ENCODE measurements at places on chromosomes 1 and 21.

GRCh38 chr1:46394108-46394871, at the start of gene FAAH:
Gene FAAH, plus strand, starts transcription at chr1:46394317. Its CDS starts 32 bp downstream, at chr1:46394349.
- no peak for DNase-seq

GRCh38 chr1:92466683-92467352, 19.9 kb downstream of the GFI1 start:
- no peak for DNase-seq

DNA sequence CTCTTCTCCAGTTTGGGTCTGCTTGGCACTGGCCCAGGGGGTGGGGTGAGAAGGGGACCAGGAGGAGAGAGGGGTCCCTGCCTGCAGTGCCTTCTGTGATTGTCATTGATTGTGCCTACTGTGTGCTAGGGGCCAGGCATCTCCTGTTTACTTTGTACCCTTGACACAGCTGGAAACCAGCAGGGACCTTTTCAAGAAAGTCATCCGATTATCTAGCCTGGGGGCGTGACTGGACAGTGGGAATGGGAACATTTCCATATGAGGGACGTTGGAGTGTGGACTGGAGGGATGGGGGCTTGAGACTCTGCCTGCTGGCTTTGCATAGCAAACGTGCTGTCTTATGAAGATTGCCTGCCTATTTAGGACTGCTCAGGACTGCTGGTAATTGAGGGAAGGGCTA, 19.8 kb upstream of the DMBX1 start:
- no peak for DNase-seq

GRCh38 chr1:227417756-227418480, 99.6 kb upstream of the CDC42BPA start:
- no peak for DNase-seq

DNA sequence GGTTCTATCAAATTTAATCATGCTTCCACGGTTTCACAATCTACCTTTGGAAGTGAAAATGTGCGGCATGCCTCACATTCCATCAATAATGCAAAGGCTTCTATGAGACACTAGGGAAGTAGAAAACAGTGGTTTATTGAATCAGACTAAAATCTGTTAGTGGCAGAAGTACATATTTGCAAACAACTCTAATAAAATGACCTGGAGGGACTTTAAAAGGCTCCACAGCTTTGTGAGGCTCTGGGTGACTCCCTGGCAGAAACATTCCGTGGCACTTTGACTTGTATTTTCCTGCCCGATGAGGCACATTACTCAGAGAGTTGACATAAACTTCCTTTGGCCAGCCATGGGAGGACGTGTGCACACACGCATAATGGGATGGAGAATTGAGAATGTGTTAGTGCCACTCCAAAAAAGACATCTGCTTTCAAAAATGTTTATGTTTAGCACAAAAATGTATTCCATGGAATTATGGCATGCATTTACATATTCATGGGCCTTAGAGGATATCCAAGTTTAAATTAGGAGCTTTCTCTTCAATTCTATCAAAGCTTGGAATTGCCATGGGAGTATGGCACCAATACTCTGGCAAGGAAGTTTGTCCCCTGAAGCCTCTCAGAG, 60.0 kb upstream of the SSX2IP start:
- DNase-seq: no peak

DNA sequence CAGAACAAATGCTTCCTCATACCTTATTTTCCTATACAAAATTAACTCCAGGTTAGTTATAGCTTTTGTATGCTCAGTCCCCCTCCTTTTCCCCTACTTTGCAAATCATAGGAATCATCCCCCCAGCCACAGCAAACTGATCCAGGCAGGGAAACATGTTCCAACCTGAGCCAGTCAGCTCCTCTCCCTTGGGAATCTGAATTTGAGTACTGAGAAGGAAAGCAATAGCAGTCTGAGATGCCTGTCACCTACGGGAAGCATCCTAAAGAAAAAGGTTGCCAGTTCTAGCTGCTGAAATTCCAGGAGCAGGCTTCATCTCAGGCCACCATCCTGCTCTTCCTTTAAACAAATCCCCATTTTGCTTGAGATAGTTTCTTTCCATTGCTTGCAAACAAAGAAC, 6.9 kb downstream of the ADSS2 start:
- DNase-seq: no peak

- no peak for DNase-seq
These were observed 24.0 kb upstream of the LIN9 start for GRCh38 chr1:226332947-226333346.

DNA sequence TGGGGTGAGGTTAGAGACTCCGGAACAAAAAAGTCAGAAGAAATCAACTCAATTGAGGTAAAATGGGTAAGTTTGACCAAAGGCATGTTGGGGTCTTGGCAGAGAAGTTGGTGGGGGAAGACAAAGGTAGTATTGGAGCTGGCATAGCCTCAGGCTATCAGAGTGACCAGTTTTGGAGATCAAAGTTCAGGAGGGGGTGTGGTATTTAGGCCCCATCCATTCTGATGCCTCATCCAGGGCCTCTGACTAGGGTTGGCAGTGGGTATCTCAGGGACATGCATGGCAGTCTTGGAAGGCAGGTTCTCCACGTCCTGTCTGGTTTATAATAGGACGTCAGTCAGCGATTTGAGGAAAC, 73.2 kb upstream of the TRABD2B start:
- no peak for DNase-seq

GRCh38 chr1:36253161-36253862, 29.1 kb downstream of the THRAP3 start:
- no peak for DNase-seq

DNA sequence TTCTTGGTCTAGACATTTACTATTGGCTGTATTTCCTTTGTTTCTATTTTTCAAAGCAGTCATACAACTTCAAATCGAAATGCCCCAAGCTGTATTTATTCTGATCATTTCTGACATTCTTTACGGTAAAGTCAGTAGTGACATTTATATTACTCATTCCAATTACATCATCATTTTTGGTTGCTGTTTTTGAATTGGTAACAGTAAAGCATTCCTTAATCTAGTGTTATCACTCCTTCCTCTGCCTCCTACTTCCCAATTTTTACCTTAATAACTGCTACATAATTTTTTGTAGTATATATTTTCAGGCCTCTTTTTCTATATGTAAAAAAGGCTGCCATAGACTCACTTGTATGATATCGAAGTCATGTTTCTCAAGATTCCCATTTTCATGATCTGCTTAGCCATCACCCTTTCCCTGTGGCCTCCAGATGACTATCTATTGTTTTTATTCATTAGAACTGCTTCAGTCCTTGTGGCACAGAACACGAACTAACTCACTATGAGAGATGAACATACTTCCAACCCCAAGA, 167.2 kb downstream of the RUNX1 start:
- peak; percentile 57 for DNase-seq

DNA sequence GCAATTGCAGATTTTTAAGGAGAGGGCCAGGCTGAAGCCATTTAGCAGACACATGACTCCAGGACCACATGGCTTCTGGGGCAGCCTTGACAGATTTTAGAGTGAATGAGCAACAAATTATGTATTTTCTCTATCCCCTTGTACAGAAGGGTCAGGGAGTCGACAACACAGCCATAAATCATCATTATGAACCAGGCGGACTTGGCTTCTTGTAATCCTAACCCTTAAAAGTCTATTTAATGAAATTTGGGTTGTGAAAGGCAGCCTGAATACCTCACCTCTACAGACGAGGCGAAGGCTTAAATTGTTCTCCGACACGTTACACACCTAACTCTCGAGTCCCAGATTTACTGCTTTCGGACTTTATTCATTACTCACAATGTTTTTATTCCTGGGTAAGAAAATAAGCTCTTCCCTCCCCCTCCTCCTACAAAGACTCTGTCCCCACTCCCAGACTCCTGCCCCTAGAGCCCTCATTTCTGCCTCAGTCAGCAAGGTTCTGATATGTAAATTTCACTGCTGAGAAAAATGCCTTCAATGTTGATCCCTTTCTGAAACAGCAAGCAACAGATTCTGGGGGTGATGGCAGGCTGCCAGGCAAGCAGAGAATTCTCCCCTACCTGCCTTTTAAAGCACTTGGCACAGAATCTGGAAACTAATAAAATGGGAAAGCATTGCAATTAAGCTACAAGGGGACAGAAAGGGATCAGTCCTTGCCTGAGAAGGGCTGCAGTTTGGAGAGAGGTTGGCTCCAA, 51.6 kb downstream of the PLPP3 start:
- no peak for DNase-seq

DNA sequence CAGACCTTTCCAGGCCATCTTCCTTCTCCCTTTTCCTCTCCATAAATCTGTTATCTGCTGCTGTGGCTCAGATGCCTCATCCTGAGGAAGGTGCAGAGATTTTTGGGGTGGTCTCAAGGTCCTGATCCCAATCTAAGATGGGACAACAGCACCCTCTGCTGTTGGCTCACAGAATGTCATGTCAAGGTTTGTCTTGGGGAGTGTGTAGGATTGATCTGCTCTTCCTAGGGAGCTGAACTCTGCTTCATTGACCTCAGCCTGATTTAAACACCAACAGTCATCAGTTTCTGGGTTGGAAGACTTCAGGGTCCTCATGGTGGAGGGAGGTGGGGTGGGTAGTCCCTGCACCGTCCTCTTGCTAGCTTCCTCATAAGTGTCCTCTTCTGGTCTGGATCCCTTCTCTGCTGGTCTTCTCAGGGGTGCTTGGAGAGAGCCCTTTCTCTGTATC, 62.8 kb upstream of the LAX1 start:
- peak; percentile 63 for DNase-seq

DNA sequence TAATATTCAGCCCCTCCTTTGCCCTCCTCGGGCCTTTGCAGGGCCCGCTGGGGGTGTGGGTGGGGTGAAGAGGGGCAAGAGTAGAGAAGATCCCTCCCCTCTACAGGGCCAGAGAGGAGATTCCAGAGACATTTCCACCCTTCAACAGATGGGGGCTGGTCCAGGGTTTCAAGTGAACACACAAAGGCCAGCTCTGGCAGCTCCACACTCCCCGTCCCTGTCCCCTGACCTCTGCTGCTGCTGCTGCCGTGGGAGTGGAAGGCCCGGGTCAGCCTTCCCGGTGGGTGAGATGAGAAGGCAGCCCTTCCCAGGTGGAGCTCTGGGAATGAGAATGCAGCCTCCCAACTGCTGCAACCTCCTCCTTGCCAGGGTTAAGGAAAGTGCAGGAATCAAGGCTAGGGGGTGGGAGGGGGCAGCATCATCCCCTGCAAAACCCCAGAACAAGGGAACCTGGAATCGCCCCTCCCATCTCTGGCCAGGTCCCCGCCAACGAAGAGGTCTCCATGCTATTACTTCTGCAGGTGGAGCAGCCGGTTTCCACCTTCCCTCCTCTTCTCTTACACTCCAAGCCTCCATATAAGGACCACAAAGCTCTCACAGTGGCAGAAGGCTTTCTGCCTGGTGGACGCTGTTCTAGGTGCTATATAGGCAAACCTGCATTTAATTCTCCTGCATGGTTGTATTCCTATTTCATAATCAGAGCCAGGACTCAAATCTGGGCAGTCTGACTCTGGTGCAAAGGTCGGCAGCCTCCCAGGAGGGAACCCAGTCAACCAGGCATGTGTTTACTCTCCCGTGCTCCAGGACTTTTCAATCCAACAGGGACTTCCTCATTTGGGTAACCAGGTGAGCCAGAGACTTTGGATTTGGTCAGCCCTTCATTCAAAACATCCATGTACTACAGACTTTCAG, 22.9 kb upstream of the ARHGEF10L start:
- DNase-seq: no peak

DNA sequence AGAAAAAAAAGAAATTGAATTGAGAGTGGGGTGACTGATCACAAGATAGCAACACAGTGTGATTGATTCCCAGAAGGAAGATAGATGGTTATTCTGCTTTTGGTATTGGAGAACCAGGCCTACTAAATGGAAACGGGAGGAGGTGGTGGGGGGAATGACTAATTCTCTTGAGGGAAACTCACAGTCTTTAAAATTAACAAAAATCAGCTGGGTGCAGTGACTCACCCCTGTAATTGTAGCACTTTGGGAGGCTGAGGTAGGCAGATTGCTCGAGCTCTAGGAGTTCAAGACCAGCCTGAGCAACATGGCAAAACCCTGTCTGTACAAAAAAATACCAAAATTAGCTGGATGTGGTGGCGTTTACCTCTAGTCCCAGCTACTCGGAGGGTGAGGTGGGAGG, 134.6 kb upstream of the PDE4B start:
- DNase-seq: no peak

- no peak for DNase-seq
These were observed 20.5 kb upstream of the ZNF496 start for GRCh38 chr1:247352175-247352574.

- DNase-seq: no peak
These were observed 628.4 kb upstream of the TMPRSS15 start for GRCh38 chr21:19031953-19032352.

- DNase-seq: no peak
These were observed 176.5 kb upstream of the GJB5 start for GRCh38 chr1:34578306-34578705.

GRCh38 chr1:229268505-229268904, 2.4 kb upstream of the RAB4A start:
- DNase-seq: no peak

GRCh38 chr1:226364901-226365565, 42.9 kb downstream of the PARP1 start:
- DNase-seq: no peak

DNA sequence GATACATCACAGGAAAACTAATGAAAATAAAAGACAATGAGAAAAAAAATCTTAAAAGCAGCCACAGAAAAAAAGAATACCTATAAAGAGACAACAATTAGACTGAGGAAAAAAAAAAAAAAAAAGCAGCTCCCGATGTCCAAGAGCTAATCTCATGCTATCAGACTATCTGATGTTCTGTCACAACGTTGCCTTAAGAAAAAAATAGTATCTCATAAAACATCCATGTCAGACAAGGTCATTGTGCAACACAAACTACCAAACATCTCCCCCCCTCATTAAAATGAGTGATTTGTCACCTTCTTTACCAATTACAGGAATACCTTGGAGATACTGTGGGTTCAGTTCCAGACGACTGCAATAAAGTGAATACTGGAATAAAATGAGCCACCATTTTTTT, 68.9 kb downstream of the ZNF644 start:
- DNase-seq: no peak

DNA sequence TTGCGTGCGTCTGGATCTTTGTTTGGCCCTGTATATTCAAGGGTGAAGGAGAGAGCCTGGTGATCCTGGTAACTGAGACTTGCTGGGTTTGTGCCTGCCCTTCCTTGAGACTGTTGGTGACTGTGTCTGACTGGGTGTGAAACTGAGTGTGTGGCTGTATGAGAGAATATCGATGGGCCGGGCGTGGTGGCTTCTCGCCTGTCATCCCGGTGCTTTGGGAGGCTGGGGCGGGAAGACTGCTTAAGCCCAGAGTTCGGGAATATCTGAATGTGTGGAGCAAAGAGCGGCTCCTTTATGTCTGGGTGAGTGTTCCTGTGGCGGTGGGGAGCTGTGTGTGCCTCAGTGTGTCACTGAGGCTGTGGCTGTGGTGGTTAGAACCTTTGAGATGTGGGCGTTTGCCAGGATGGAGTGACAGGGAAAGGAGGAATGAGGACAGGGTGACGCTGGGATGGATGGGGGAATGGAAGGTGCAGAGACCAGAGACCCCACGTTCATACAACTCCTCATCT, 2.7 kb upstream of the MARCKSL1 start:
- DNase-seq: no peak

- no peak for DNase-seq
These were observed 1111.7 kb upstream of the B3GALT2 start for GRCh38 chr1:194298007-194298598.
